Endothelial cell of coronary artery (primary cell): ENCODE measurements at places on chromosomes 12 and 14. TPM values are rescaled to one million over a fixed set of nuclear protein-coding genes. Genes with fewer than 3 reads are reported as not detected.

The CATSPERB gene
- not detected in 2 replicates for total RNA-seq

The PGF gene
- 285 and 395 TPM in 2 replicates for total RNA-seq

The FRMD6 gene
- total RNA-seq, result 146 and 241 TPM in 2 replicates

The LPAR5 gene
- not detected in 2 replicates for total RNA-seq

The LRTM2 gene
- not detected in 2 replicates for total RNA-seq

The KRT1 gene
- total RNA-seq, result not detected in 2 replicates

The IFT81 gene
- 10.6 and 11.0 TPM in 2 replicates for total RNA-seq

The NT5DC3 gene
- total RNA-seq, result 3.6 and 4.6 TPM in 2 replicates

The MYF6 gene
- total RNA-seq, result not detected in 2 replicates

The CD27 gene
- 0.09 TPM in 1 of 2 replicates, not detected in the other for total RNA-seq

The TBPL2 gene
- total RNA-seq, result not detected in 2 replicates

The RAB21 gene
- 22.4 and 25.6 TPM in 2 replicates for total RNA-seq

The KIF5A gene
- under 0.01 and 0.09 TPM in 2 replicates for total RNA-seq

The DPY19L2 gene
- total RNA-seq, result 2.4 and 2.5 TPM in 2 replicates

The C12orf60 gene
- total RNA-seq, result 1.1 and 1.3 TPM in 2 replicates

The AMIGO2 gene
- total RNA-seq, result 10.2 and 10.9 TPM in 2 replicates

The SLC16A7 gene
- total RNA-seq, result 5.5 and 9.4 TPM in 2 replicates

The SLC38A4 gene
- under 0.01 TPM in 1 of 2 replicates, not detected in the other for total RNA-seq
